ENCODE measurements at places on chromosomes 2 and 18.

GRCh38 chr2:214946949-214947348, 137.5 kb upstream of the BARD1 start:
- no peak for DNase-seq

DNA sequence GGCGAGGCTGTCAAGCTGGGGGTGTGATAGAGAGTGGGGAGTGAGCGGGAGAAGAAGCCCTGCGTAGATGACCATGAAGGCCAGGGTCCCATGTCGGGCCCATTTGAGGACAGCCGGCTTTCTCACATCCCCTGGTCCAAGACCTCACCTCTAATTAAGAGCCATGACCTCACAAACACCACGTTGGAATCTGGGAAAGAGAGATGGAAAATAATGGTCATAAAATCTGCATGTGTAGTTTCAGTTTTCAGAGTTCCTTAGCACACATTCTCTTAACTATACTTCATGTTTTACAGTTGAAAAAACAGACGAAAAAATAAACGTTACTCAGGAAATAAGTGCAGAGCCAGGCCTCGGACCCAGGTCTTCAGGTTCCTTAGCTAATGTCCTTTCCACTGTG, 244.8 kb upstream of the SIX2 start:
- DNase-seq: no peak

DNA sequence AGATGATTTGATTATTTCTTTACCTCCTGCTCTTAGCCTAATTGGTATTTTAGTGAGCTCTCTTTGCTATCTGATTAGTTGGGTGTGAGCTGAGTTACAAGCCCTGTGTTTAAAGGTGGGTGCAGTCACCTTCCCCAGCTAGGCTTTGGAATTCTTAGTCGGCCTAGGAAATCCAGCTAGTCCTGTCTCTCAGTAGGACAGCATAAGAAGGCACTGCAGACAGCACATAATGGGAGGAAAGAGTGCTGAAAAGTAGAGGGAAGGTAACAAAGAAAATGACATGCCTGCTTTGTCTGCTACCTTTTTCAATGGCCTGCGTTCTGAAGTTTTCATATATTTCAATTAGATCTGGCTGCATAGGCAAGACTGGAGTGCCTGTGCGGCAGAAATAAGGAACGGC, 1794.0 kb upstream of the CELF4 start:
- DNase-seq: no peak

DNA sequence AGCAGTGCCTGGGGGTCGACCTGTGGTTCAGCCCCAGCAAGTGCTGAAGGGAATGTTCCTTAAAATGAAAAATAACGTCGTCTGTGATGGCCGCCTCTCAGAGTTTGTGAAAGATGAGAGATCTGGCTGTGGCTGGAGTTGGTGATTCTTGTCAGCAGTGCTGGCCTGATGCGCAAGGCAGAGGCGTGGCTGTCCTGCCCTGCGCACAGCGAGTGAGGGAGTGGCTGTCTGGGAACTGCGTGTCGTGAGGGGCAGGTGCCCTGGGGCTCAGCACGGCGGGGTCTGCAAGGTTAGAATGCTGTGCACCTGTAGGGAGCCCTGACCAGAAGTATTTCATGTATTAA, 8.8 kb downstream of the NFATC1 start:
- DNase-seq: no peak

- no peak for DNase-seq
These were observed 24.1 kb upstream of the RAMP1 start for GRCh38 chr2:237835372-237835771.

GRCh38 chr2:59684116-59684770, 869.2 kb downstream of the BCL11A start:
- DNase-seq: no peak

- DNase-seq: no peak
These were observed 148.6 kb downstream of the B3GNT2 start for GRCh38 chr2:62344472-62344871.

GRCh38 chr2:212088353-212088752, 450.2 kb downstream of the ERBB4 start:
- no peak for DNase-seq

GRCh38 chr2:229445501-229446211, 174.6 kb upstream of the PID1 start:
- no peak for DNase-seq

DNA sequence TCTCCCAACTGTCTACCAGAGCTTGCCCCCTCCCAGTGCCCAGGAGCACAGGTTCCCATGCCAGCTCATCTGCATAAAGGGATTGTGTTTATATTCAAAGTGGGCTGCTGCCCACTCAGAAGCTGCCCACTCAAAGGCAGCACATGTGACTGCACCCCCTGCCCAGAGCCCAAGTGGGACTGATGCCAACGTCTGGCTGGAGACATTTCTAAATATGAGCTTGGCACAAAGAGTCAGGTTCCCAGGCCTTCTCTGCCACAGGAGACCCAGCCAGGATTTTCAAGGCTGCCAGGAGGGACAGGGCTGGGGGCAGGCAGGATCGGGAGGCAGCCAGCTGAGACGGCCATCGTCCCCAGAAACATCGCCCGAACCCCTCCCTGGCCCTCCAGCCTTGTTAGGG, 67.1 kb downstream of the ZBTB7C start:
- no peak for DNase-seq

- peak; percentile 38 for DNase-seq
These were observed 12.7 kb downstream of the RMC1 start for GRCh38 chr18:23515911-23516546.

- DNase-seq: no peak
These were observed 63.1 kb downstream of the AAK1 start for GRCh38 chr2:69580486-69580885.

- DNase-seq: no peak
These were observed 13.3 kb downstream of the BCL2 start for GRCh38 chr18:63306249-63306648.

DNA sequence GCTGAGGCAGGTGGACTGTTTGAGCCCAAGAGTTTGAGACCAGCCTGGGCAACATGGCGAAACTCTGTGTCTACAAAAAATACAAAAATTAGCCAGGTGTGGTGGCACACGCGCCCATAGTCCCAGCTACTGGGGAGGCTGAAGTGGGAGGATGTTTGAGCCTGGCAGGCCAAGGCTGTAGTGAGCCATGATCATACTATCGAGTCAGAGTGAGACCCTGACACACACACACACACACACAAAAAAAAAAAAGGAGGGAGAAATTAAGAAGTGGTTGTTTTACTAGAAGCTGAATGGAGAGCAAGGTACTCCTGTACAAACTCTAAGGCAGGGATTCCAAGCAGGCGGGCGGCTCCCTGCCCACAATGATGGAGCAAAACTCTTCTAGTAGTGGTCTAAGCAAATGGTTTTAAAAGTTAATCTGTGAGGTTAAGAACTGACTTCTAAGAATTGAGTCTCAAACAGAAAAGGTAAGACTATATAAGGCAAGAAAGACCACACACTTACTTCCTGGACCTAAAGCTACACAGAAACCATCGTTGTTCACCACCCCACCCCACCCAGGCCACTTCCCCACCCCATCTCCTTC, 2.6 kb downstream of the ANKRD44 start:
- DNase-seq: no peak

DNA sequence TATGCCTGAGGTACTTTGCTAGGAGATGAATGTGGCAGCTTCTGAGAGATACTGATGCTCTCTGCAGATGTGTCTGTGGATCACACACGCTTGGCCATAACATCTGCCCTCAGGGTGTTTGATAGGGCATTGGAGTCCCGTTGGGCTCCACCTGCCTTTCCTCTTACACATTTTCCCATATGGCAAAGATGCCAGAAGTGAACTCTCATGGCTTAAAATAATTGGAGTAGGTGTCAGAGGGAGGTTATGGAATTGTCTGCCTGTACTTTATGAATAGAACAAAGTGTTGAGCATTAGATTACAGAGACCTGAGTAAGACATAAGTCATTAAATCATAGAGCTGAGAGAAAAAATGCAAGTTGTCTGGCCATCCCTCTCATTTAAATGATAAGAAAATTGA, 75.3 kb upstream of the PNPT1 start:
- no peak for DNase-seq

- no peak for DNase-seq
These were observed 145.9 kb upstream of the LHCGR start for GRCh38 chr2:48901416-48901815.

- DNase-seq: no peak
These were observed 68.9 kb downstream of the MEX3C start for GRCh38 chr18:51128533-51128932.

DNA sequence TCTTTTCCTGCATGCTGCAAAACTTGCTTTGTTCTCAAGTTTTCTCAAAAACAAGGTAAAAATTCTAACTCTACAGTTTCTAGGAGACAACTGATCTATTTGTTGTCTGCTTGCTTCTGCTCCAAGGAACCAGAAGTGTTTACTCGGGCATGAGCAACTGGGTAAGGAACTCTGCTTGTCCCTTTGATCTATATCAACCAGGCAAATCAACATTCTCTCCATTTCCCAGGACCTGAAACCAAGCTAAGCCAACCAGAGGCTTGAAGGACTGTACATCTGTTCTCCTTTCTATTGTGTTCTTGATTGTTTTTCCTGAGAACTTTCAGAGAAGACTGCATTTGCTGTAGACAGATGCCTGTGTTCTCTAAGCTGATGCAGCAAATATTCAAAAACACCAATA, 335.0 kb upstream of the KCNH7 start:
- no peak for DNase-seq

- no peak for DNase-seq
These were observed 4.5 kb downstream of the TRABD2A start for GRCh38 chr2:84876369-84876768.

GRCh38 chr18:23069481-23069880, 65.8 kb upstream of the CABLES1 start:
- no peak for DNase-seq

- no peak for DNase-seq
These were observed 11.0 kb downstream of the NEURL3 start for GRCh38 chr2:96494188-96494587.

- no peak for DNase-seq
These were observed 120.7 kb downstream of the INHBB start for GRCh38 chr2:120466704-120467054.

GRCh38 chr2:27792759-27793158, 21.2 kb downstream of the MRPL33 start:
- no peak for DNase-seq

GRCh38 chr2:168480825-168481585, 24.9 kb downstream of the CERS6 start:
- no peak for DNase-seq

DNA sequence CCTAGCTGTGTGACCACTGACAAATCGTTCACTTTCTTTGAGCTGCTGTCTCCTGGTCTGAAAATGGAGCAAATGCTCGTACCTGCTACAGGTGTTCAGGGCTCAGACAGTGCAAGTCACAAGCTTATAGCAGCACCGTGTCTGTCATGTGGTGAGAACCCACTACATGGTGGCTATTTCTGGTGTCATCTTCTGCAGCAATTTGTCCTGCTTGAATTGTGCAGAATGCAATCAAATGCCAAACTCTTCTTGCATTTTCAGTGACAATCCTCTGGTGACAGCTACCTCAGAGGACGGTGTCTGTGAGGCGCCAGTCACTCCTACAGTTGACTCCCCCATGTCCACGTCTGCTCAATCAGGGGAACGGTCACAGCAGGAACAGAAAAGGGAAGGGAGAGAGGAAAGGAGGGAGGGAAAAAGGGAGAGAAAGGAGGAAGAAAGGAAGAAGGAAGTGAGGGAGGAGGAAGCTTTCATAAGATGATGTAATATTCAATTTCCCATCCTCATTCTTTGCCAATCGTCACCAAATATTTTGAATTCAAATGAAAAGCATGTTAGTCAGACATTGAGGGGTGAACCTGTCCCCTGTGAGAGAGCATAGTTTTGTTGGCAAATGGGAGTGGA, 122.2 kb downstream of the BCL2 start:
- no peak for DNase-seq

GRCh38 chr18:22412176-22412911, 5.4 kb downstream of the CTAGE1 start:
- DNase-seq: no peak

- no peak for DNase-seq
These were observed 256.4 kb upstream of the FBXO11 start for GRCh38 chr2:48162742-48163141.

- DNase-seq: no peak
These were observed 186.2 kb downstream of the CMPK2 start for GRCh38 chr2:6679471-6679870.

GRCh38 chr2:23397478-23397877, 12.5 kb downstream of the KLHL29 start:
- no peak for DNase-seq

DNA sequence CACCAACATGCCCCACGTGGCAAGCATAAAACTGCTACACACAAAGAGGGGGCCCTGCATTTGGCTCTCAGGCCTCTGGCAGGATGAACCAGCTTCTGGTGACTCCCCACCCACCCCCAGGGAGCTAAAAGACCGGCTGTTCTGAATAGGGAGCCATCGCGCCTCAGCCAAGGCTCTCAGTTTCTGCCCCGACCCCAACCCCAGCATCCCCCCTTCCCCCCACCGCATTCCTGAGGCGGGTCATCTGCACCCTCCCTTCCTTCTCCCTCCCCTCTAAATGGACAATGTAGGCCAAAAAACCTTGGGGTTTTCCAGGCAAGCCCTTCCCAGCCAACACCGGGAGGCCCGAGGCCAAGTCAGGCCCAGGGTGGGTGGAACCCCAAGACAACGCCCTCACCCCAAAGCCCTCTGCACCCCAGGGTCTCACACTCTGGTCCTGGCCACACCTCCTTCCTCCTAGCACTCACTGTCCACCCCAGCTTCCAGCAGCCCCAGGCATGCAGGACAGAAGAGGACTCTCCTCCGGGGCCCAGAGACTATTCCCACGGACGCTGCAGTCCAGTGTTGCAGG, 5.7 kb downstream of the CYP26B1 start:
- DNase-seq: no peak

GRCh38 chr2:75406131-75406581, 154.6 kb downstream of the EVA1A start:
- DNase-seq: no peak

- DNase-seq: no peak
These were observed 55.9 kb downstream of the TTC21B start for GRCh38 chr2:165897726-165898125.

DNA sequence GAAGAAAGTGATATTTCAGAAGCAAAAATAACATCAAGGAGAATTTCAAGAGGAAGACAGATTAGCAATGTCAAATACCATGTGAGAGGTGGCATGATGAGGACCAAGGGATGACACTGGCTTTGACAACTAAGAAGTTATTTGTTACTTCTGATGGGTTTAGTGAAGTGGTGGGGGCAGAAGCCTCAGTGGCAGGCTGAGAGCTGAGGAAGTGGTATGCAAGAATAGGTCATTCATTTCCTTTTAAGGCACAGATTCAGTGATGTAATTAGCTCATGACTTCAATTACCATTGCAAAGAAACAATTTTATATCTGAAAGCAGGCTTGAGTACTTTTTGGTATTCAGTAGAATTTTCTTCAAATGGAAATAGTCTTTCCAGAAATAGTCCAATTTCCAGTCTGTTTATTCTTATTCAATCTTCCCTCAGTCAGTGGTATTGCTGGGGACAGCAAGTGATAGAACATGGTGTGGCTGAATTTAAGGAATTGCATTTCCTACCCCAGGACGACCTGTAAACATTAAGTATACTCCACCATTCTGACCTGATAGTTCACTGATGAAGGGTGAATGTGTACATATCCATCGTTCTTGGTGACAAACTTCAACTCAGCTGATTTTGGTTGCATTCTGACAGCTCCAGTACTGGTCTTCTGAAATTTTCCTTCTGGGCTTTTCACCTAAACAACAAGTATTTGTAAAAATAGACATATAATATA, 28.2 kb downstream of the GEMIN6 start:
- no peak for DNase-seq

Data from activated CD4-positive, alpha-beta T cell treated with anti-CD3 and anti-CD28 coated beads, Interleukin-2, amount 50 U/mL, for 24 hours (primary cell).